Activated T-cell treated with anti-CD3 and anti-CD28 coated beads for 48 hours (primary cell): ENCODE measurements at places on chromosomes 4 and X.

DNA sequence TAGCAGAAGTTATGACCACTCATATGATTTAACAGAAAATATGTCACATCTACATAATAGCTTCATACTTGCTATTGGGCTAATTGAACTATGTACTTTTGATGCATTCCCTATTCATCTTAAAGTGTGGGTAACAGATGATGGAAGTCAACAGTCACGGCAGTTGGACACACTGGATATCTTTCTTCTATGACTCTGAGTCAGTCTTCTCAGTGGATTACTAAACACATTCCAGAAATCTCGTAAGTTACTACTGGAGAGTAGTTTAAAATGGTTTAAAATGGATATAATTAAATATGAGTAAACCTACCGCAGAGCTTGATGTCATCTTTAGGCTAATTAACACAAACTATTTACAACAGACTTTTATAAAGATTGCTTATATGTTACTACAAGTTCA is 30.1 kb upstream of the CFAP299 start:
- no peak for DNase-seq

DNA sequence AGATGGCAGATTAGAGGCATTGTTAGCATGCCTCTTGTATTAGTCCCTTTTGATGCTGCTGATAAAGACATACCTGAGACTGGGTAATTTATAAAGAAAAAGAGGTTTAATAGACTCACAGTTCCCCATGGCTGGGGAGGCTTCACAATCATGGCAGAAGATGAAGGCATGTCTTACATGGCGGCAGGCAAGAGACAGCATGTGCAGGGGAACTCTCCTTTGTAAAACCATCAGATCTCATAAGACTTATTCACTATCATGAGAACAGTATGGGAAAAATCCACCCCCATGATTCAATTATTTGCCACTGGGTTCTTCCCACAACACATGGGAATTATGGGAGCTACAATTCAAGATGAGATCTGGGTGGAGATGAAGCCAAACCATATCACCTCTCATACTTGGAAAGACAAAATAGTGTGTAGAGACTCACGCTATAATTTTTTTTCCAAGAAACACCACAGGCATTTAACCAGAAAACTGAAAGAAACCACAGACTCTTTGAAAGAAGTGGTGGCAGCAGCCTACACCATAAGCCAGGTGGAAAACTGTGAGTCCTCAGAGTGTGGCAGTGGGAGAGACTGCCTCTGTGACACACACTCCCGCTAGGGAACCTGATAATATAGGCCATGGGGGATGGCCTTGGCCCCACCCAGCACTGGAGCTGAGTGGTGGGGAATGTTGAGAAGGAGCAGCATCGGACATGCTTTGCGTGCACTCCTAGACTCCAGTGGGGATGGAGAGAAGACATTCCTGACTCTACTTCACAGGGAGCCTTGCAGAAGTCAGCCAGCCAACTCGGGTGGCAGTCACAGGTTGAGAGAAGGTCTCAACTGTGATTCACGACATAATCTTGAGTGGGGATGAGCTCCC is 51.5 kb downstream of the SLC2A9 start:
- no peak for DNase-seq

- no peak for DNase-seq
Measured at GRCh38 chr4:150950657-150951288, 64.3 kb downstream of the LRBA start.

DNA sequence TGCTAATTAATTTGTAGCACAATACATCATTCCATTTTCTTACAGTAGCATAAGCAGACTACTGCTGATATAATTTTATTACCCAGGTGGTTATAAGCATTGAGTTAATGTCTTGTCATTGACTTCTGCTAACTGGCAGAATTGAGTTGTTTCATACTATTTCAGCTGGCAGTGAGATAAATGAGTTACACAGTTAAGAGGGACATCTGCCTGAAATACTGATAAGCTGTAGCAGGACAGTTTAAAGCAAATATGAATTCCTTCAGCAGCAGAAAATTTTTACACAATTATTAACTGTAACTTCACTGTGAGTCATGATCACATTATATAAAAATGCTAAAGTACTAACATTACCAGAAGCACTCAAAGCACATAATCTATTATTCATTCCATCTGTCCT is 326.8 kb downstream of the INPP4B start:
- no peak for DNase-seq

- no peak for DNase-seq
Measured at GRCh38 chrX:78619834-78620233, 39.3 kb downstream of the RTL3 start.

DNA sequence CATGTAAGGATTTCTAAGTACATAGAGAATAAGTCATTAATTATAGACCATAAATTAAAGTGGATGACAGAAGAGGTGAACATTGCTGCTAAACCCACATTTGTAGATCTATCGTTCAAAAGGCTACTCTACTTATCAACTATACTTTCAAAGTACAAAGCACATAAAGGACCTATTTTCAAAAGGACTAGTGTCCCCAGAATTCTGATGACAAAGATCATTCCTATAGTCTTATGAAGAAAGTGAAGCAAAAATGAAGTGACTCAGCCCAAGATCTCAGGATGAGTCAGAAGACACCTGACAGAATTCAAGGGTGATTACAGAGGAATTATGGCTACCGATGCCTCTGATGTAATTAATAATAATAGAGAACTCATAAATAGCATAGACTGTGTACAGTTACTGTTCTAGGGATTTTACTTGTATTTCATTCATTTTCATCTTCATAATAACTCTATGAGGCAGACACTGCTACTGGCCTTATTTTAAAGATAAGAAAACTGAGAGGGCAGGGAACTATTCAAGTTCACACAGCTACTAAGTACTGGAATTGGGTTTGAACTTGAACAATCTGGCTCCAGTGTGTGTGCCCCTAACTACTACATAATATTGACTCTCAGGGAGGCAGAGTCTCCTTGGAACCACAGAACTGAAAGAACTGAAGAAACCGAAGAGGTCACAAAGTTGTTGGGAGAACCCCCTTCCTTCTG is 17.1 kb downstream of the USP46 start:
- no peak for DNase-seq

GRCh38 chr4:157889788-157890187 is 283.0 kb downstream of the GASK1B start:
- DNase-seq: no peak
